ENCODE measurements at places on chromosomes 1 and 21.
A peak's percentile ranks its signal among the peaks of the same experiment; 100 is the strongest.

DNA sequence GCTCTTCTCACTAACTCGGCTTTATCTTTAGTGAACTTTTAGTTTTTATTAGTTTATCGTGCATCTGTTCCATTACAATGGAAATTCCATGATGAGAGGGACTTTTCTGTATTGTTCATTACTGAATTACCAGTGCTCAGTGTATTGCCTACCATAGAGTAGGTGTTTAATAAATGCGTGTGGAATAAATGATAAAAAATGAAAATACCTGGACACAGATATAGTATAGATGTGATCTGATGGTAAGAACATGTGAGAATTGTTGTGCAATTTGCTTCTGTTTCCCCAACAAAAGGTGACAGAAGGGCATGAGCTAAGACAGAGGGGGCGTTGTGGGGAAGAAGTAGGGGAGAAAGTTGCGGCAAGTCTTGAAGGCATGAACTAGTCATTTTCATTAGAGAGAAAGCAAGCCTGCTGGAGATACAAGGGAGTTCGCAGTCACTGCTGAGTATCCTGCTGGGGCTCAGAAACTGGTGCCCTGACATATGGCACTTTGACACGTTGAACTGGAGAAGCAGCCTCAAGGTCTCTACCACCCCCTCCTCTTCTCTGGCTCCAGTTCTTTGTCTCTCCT is 5.6 kb upstream of the COG2 start:
- DNase-seq: no peak

DNA sequence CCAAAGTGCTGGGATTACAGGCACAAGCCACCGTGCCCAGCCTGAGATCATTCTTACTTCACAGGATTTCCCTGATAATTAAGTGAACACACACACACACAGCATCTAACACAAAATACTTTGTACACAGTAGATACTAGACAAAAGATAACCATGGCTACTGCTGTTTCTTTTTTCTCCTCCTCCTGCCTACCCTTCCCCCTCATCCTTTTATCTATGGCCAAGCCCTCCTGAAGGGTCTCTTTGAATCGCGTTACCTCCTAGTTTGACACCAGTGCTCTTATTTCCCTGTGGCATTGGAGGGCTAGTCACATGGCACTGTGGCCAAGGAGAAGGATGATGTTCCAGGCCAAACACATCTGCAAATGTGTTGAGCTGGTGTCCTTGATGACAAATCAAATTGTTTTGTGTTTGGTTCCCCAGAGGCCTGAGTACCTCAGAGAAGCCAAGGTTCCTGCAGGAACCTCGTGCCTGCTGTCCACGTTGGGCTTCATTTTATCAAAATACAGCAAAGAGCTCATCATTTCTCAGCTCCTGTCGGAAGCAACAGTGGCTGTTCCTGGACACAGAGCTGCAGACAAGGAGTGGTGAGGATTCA is 20.6 kb downstream of the NDUFS5 start:
- DNase-seq: no peak

- no peak for DNase-seq
These were observed 87.0 kb downstream of the NRIP1 start for GRCh38 chr21:14977814-14978213.

DNA sequence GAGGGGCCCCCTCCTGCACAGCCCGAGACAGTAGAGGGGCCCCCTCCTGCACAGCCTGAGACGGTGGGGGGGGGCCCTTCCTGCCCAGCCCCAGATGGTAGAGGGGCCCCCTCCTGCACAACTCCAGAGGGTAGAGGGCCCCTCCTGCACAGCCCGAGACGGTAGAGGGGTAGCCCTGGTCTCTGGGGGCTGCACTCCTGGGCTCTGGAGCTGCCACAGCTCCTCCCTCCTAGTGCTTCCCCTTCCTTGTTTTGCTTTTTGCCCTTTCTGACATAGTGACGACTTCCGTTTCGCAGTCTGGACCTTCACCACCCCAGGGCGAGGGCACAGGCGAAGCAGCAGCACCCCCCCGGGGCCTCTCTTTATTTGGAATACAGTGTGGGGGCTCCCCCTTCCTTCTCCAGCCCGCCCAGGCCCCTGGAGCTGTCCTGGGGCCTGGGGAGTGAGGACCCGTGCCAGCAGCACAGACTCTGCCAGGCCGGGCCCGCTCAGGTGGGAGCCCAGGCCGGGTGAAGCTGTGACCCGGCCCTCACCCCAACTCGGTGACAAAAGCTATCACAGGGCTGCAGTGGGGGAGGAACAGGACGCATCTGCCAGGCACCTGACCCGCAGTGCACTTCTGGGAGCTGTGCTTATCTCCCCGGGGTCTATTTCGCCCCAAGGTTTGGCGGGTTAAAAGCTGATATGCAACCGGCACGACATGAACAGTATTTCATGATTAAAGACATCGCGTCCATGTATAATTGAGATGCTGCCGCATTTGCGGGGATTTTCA is 1.1 kb upstream of the PRXL2B start:
- peak; percentile 78 for DNase-seq

DNA sequence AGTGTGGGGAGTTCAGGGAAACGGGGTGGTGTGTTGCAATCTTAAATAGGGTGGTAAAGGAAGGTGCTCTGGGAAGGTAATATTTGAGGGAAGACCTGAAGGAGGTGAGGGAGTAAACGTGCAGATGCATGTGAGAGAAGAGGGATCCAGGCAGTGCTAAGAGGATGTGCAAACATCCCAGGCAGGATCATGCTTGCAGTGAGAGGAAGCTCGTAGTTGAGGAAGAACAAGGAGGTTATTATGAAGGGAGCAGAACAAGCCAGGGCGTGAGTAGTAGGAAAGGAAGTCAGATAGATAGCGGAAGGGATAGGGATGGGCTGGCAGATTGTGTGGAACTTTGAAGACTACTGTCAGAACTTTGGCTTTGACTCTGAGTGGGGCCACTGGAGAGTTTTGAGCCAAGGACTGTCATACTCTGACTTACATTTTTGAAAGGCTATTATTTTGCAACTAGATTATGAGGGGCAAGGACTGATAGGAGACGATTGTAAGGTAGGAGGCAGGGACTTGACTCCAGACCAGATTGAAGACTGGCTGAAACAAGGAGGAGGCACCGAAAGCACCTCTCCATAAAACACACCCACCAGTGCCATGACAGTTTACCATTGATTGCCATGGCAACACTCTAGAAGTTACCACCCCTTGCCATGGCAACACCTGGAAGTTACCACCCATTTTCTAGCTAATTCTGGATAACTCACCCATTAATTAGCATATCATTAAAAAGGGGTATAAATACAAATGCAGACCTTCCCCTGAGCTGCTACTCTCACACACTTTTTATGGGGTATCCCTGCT is 67.0 kb downstream of the XCL2 start:
- no peak for DNase-seq

- peak; percentile 88 for DNase-seq
These were observed at the start of gene S100A4 for GRCh38 chr1:153545067-153546055. TSS of gene S100A4 (minus strand) at chr1:153545806. CDS start at chr1:153544794, 1,012 bp downstream.

GRCh38 chr1:12532405-12533315 is 85.3 kb downstream of the DHRS3 start:
- DNase-seq: no peak

GRCh38 chr1:210653771-210654170 is 325.1 kb downstream of the HHAT start:
- DNase-seq: no peak

DNA sequence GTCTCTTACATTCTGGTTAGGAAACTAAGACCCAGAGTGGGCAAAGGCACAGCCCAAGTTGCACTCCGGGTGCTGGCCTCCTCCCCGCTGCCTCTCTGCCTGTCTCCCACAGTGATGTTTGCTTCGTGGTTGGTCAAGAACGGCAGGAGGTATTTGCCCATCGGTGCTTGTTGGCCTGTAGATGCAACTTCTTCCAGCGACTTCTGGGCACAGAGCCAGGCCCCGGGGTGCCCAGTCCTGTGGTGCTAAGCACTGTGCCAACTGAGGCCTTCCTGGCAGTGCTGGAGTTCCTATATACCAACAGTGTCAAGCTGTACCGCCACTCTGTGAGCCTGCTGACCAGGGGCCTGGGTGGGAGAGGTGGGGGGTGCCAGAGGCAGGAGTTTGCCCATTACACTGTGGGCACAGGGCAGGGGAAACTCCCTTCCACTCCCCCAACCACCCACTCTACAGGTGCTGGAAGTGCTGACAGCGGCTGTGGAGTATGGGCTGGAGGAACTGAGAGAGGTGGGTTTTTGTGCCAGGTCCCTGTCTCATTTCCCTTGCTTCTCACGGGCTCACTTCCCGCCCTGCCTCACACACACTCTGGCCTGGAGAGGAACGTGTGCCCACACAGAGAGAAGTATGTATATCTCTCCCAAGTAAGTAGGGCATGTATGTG is 1.9 kb downstream of the BTBD19 start:
- peak; percentile 57 for DNase-seq

DNA sequence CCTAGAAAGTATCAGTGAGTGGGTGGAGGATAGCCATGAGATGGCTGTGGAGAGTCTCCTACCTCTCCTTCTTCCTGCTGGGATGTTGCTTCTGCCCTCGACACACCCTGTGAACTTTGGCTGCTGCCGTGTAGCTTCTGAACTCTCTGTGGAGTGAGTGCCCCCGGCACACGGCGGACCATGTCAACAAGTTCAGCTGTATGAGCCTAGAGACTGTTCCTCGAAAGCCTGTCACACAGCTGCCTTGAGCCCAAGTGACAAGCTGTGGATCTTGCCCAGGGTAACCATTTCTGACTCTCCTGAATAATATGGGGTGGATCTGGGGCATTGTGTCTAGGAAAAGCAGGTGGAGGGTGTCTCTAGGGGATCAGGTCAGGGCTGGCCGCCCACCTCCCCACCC is 143.2 kb downstream of the NOS1AP start:
- no peak for DNase-seq
